SJCRH30 (cell line): ENCODE measurements at places on chromosomes 1 and 21. TPM values are rescaled to one million over a fixed set of nuclear protein-coding genes. Genes with fewer than 3 reads are reported as not detected.

- peak overlapping the region; percentile 81 for H3K4me3 ChIP-seq
- DNase-seq: peak; percentile 92
- no peaks in the 10 kb centered on the region for H3K27me3 ChIP-seq
- H3K4me1 ChIP-seq: peaks cover 13% of the 10 kb centered on the region; the same call in 1 of the 2 replicates
- peak overlapping the region; percentile 93 for H3K27ac ChIP-seq
Observed at GRCh38 chr1:119712342-119713038, 756 bp downstream of the PHGDH start.

DNA sequence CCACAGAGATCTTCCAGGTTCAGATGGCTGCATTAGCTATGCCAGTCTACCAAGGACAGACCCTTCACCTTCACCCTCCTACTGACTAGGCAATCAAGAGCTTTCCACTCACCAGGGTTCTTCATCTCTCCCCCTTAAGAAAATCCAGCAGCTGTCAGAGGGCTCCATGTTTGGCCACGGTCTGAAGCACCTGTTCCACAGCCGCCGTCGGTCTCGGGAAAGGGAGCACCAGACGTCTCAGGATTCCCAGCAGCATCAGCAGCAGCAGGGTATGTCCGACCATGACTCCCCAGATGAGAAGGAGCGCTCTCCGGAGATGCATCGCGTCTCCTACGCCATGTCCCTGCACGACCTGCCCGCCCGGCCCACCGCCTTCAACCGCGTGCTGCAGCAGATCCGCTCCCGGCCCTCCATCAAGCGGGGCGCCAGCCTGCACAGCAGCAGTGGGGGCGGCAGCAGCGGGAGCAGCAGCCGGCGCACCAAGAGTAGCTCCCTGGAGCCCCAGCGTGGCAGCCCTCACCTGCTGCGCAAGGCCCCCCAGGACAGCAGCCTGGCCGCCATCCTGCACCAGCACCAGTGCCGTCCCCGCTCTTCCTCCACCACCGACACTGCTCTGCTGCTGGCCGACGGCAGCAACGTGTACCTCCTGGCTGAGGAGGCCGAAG lies 13.8 kb downstream of the TMCC2 start:
- no peaks in the 10 kb centered on the region for H3K36me3 ChIP-seq
- H3K27me3 ChIP-seq: no peaks in the 10 kb centered on the region
- H3K4me1 ChIP-seq: peaks cover 49% of the 10 kb centered on the region
- DNase-seq: peak; percentile 79
- H3K27ac ChIP-seq: peak overlapping the region; percentile 34

DNA sequence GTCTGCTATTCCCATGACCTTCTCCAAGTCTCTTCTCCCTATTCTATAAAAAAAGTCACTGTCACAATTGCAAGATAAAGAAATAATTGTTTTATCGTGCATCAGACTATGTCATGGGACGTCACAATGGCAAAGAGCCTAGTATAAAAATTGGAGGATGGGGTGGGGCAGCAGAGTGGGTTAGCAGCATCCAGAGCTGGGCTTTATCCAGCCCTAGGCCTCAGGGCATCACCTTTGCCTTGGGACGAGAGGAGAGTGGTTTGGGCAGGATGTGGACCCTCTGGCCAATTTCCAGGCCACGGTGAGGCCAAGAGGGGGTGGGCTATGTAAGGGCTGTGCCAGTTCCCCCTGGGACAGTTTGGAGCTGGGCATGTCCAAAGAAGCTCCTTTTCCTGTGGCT lies 25.7 kb downstream of the WNT4 start:
- no peaks in the 10 kb centered on the region for H3K27me3 ChIP-seq
- H3K4me1 ChIP-seq: peaks cover 20% of the 10 kb centered on the region
- 0 out of 2 replicates have a peak, but pooled peaks cover under 1% of the 10 kb centered on the region for H3K36me3 ChIP-seq
- H3K27ac ChIP-seq: no peak overlapping the region; the same call in 1 of the 2 replicates
- no peak overlapping the region for H3K4me3 ChIP-seq
- no peak for DNase-seq

GRCh38 chr1:116772648-116773045 lies 18.4 kb downstream of the CD2 start:
- no peaks in the 10 kb centered on the region for H3K36me3 ChIP-seq
- DNase-seq: no peak
- no peaks in the 10 kb centered on the region for H3K27me3 ChIP-seq
- no peak overlapping the region for H3K27ac ChIP-seq

GRCh38 chr21:42993051-42993712 lies 18.8 kb downstream of the PKNOX1 start:
- no peak for DNase-seq
- H3K27me3 ChIP-seq: no peaks in the 10 kb centered on the region
- H3K27ac ChIP-seq: peak overlapping the region; percentile 60; the same call in 1 of the 2 replicates
- H3K36me3 ChIP-seq: peaks cover 3% of the 10 kb centered on the region; the same call in 1 of the 2 replicates
- no peak overlapping the region for H3K4me3 ChIP-seq

DNA sequence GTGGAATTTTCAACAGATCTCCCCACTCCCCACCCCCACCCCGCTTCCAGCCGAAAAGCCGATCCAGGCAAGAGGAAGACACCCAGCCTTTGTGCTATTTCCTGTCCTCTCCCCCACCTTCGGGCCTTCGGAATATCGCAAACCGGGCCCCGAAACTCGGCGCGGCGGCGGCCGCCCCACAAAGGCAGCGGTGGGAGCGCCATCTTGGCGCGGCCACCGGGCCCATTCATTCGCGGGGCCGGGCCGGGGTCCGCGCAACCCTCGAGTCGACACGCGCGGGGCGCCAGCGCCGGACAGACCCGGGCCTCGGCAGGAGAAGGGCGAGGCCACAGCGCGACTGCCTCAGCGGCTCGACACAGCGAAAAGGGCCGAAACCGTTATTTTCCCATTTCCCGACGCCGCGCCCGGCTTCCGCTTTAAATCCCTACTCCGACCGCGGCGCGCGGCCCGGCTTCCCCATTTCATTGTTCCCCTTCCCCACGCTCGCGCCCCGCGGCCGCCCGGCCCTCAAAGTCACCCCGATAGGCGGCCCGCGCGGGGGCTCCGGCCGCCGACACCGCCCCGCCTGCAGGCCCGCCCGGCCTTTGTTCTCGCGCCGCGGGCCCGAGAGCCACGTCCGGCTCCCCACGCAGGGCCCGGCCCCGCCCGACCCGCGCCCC lies 911 bp downstream of the GNB1 start:
- H3K4me1 ChIP-seq: peaks cover 16% of the 10 kb centered on the region
- peak overlapping the region; percentile 92 for H3K27ac ChIP-seq
- H3K4me3 ChIP-seq: peak overlapping the region; percentile 100
- H3K27me3 ChIP-seq: no peaks in the 10 kb centered on the region
- H3K36me3 ChIP-seq: peaks cover 14% of the 10 kb centered on the region
- peak; percentile 64 for DNase-seq

DNA sequence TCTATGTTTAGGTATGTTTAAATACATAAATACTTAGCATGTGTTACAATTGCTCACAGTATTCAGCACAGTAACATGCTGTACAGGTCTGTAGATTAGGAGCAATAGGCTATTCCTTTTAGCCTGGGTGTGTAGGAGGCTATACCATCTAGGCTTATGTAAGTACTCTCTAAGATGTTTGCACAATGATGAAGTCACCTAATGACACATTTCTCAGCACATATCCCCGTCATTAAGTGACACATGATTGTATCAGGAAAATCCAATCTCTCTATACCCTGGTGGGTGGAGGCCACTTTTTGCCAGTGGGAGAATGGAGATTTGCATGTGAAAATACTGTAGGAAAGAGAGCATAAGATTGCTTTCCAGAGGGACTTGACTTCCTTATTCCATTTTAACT lies 5.5 kb upstream of the TEDDM1 start:
- H3K4me1 ChIP-seq: no peaks in the 10 kb centered on the region
- no peaks in the 10 kb centered on the region for H3K36me3 ChIP-seq
- no peaks in the 10 kb centered on the region for H3K27me3 ChIP-seq
- no peak for DNase-seq
- no peak overlapping the region for H3K27ac ChIP-seq

GRCh38 chr1:203600782-203601513 lies 25.7 kb upstream of the ATP2B4 start:
- no peak overlapping the region for H3K4me3 ChIP-seq
- H3K27ac ChIP-seq: no peak overlapping the region; the same call in 1 of the 2 replicates
- H3K36me3 ChIP-seq: no peaks in the 10 kb centered on the region
- no peaks in the 10 kb centered on the region for H3K27me3 ChIP-seq
- peak; percentile 43 for DNase-seq
- H3K4me1 ChIP-seq: peaks cover 13% of the 10 kb centered on the region; the same call in 1 of the 2 replicates

DNA sequence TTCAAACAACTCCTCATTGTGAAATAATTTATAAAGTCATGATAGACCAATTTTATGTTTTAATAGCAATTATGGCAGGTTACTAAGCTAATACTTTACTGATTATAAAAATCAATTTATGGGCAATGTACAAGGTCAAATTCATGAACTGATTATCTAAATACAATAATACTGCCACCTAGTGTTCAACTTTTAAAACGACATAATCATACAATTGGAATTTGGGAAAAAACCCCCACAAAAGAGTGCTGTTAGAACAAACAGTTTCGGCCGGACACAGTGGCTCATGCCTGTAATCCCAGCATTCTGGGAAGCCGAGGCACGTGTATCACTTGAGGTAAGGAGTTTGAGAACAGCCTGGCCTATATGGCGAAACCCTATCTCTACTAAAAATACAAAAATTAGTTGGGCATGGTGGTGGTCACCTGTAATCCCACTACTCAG lies 14.0 kb downstream of the GTF2B start:
- no peaks in the 10 kb centered on the region for H3K27me3 ChIP-seq
- peak; percentile 50 for DNase-seq
- peaks cover 18% of the 10 kb centered on the region for H3K36me3 ChIP-seq
- no peaks in the 10 kb centered on the region for H3K4me1 ChIP-seq
- H3K27ac ChIP-seq: no peak overlapping the region

GRCh38 chr21:40271164-40271563 lies 403.9 kb downstream of the PCP4 start:
- H3K36me3 ChIP-seq: no peaks in the 10 kb centered on the region
- H3K27ac ChIP-seq: no peak overlapping the region
- H3K4me3 ChIP-seq: no peak overlapping the region

GRCh38 chr1:61210435-61211154 lies 128.2 kb downstream of the NFIA start:
- H3K27ac ChIP-seq: no peak overlapping the region
- no peaks in the 10 kb centered on the region for H3K27me3 ChIP-seq
- no peak for DNase-seq
- H3K4me3 ChIP-seq: no peak overlapping the region

FCN3 gene
- not detected in 2 replicates for total RNA-seq

DLGAP3 gene
- total RNA-seq: 0.81 and 0.89 TPM in 2 replicates

NBPF10 gene
- 0.71 and 0.83 TPM in 2 replicates for total RNA-seq

MIER1 gene
- total RNA-seq: 32.9 and 39.3 TPM in 2 replicates

FAM72D gene
- total RNA-seq: 6.5 and 9.9 TPM in 2 replicates

ZMPSTE24 gene
- total RNA-seq: 58.4 and 63.9 TPM in 2 replicates

SLAMF9 gene
- not detected in 2 replicates for total RNA-seq

C1QC gene
- not detected in 2 replicates for total RNA-seq

FAM167B gene
- not detected in 2 replicates for total RNA-seq

FAM43B gene
- total RNA-seq: 0.25 and 0.73 TPM in 2 replicates
